ENCODE measurements at places on chromosomes 4 and X. TPM values are rescaled to one million over a fixed set of nuclear protein-coding genes. Genes with fewer than 3 reads are reported as not detected.

AFF2 gene
- total RNA-seq, result 0.13 TPM

AGTR2 gene
- total RNA-seq, result not detected

CXCL8 gene
- total RNA-seq, result 12.5 TPM

C4orf54 gene
- total RNA-seq, result not detected

HSD17B13 gene
- total RNA-seq, result 0.30 TPM

BEX1 gene
- not detected for total RNA-seq

SHISA3 gene
- 0.58 TPM for total RNA-seq

ZNF630 gene
- total RNA-seq, result 1.2 TPM

STOX2 gene
- not detected for total RNA-seq

BEND4 gene
- 0.10 TPM for total RNA-seq

ATOH1 gene
- total RNA-seq, result not detected

TMPRSS11A gene
- not detected for total RNA-seq

CFAP47 gene
- not detected for total RNA-seq

AFP gene
- total RNA-seq, result not detected

PRDX4 gene
- 34.8 TPM for total RNA-seq

- H3K36me3 ChIP-seq, result no peaks in the 10 kb centered on the region
- no peak for DNase-seq
- peaks cover 67% of the 10 kb centered on the region for H3K4me1 ChIP-seq
- no peak overlapping the region for H3K4me3 ChIP-seq
Observed at GRCh38 chr4:184310881-184311709, 93.4 kb upstream of the ENPP6 start.

GRCh38 chr4:100289530-100289888 lies 99.2 kb upstream of the DDIT4L start:
- no peak overlapping the region for H3K4me3 ChIP-seq
- no peak for DNase-seq
- H3K27ac ChIP-seq, result no peak overlapping the region
- H3K27me3 ChIP-seq, result peaks cover 8% of the 10 kb centered on the region

DNA sequence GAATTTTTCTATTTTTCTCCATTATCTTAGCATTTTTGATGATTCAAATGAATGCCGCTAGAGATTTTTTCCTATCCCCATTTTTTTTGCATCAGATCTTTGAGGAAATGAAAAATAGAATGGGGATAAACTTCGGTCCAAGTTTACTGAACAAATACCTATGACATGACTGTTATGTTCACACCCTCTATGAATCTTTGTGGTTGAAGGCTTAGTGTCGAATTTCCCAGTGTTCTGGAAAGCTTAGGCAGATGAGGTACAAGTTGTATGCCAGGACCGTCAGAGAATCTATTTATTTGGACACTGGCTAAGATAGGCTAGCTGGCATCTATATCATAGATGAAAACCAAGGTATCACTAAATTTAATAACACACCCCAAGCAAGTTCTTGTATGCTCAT lies 123.4 kb downstream of the SPCS3 start:
- no peak overlapping the region for H3K27ac ChIP-seq
- no peak overlapping the region for H3K4me3 ChIP-seq
- no peaks in the 10 kb centered on the region for H3K4me1 ChIP-seq
- no peaks in the 10 kb centered on the region for H3K36me3 ChIP-seq
- DNase-seq, result no peak

DNA sequence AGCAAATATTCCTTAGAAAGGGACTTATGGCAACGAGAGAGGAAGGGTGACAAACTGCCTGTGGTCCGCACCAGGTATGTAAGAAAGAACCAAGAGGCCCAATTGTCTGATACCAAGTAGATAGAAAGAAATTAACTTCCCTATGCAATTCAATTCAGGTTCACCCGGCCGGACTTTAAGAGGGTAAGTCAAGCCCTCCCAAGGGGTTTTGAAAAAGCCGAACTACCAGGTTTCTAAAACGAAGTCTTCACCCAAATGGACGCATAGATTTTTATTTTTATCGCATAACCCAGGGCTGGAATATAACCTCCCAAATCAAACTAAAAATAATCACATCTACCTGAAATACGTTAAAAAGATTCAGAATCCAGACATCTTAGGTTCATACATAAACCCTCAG lies 1.6 kb upstream of the MAB21L2 start:
- DNase-seq, result no peak
- peaks cover 42% of the 10 kb centered on the region for H3K36me3 ChIP-seq
- no peak overlapping the region for H3K27ac ChIP-seq
- H3K4me3 ChIP-seq, result no peak overlapping the region

DNA sequence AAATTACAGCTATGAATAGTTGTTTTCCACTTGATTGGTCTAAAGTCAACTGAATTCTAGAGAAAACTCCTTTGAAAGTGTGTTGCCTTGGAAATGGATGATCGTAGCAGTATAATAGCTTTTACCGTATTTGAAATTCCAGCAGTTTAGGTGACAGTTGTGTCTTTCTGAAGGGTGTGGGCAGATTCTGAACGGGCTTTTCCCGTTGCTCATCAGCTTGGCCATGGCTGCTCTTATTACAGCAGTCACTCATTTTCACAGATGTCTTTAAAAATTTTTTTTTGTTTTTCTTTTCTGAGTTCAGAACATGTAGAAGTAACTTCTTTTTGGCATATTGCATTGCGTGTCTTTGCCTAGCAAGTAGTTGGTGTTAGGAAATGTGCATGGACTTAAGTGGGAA lies 69.6 kb upstream of the SLC4A4 start:
- H3K4me1 ChIP-seq, result no peaks in the 10 kb centered on the region
- no peak overlapping the region for H3K27ac ChIP-seq
- peaks cover 6% of the 10 kb centered on the region for H3K27me3 ChIP-seq
- H3K36me3 ChIP-seq, result no peaks in the 10 kb centered on the region

GRCh38 chr4:68288393-68288740 lies 42.9 kb upstream of the TMPRSS11B start:
- no peaks in the 10 kb centered on the region for H3K4me1 ChIP-seq
- H3K4me3 ChIP-seq, result no peak overlapping the region

DNA sequence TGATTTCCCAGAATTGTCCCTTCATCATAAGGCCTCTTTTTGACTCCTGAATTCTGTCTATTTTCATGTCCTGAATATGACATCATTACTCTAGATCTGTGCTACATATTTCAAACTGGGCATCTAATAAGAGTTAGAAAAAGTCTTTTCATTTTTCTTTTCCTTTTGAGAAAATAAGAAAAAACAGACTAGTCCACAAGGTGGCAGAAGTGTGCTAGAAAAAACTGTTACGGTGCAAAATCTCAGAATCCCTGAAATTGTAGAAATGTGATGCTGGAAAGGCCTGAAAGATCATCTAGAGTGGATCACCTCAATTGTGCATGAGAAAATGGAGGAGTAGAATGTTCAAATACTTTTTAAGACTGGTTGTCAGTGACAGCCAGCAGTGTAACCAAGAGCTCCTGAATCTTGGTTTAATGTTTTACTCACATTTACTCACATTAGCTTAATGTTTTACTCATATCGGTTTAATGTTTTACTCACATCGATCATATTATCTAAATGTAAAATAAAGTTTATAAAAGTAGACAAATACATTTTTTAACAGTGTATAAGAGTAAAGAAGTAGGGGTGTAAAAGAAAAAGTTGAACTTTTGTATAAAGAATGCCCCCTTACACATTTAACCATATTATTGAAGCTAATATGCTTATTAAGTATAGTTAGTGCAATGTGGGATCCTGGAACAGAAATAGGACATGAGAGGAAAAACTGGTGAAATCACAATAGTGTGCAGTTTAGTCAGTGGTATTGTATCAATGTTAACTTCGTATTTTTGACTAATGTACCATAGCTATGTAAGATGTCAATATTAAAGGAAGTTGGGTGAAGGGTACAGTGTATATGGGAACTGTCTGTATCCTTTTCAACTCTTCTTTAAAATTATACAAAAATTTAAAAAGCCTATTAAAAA lies 15.2 kb downstream of the ASB11 start:
- H3K4me1 ChIP-seq, result peaks cover 21% of the 10 kb centered on the region
- DNase-seq, result no peak
- H3K27ac ChIP-seq, result no peak overlapping the region
- H3K36me3 ChIP-seq, result no peaks in the 10 kb centered on the region

DNA sequence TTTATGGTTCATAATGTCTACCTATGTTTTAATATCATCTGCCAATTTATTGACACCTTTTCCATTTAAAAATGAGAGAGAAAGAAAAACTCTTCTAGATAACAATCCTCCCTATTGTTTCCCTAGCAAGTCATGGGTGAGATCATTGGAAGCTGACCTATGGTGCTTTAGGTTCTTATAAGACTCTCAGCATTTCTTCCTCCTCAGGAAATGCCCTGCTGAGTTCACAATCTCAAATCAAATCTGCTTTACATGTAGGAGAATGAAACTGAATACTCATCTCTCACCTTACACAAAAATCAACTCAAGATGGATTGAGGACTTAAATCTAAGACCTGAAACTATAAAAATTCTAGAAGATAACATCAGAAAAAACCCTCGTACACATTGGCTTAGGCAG lies 267.4 kb downstream of the RAPGEF2 start:
- no peaks in the 10 kb centered on the region for H3K36me3 ChIP-seq
- H3K4me3 ChIP-seq, result no peak overlapping the region
- no peak overlapping the region for H3K27ac ChIP-seq
- H3K4me1 ChIP-seq, result peaks cover 5% of the 10 kb centered on the region

DNA sequence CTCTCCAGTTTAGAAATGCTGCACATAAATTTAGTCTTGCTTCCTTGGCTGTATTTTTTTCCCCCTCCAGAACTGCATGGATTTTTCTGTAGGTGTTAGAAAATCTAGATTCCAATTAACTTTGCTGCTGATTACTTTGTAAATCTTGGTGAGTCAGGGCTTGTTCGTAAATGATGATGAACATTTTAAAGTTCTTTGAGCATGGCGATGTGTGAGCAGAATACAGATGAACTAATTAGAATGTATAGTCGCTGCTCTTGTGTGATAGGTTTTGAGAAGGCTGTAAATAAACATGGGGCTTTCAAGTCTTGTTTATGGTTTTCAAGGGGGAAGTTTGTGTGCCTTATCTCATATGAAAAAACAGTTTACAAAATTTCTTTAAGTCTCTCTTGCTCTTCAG lies 23.3 kb downstream of the LIMCH1 start:
- no peaks in the 10 kb centered on the region for H3K36me3 ChIP-seq
- peaks cover 4% of the 10 kb centered on the region for H3K27me3 ChIP-seq
- no peak for DNase-seq

- no peaks in the 10 kb centered on the region for H3K36me3 ChIP-seq
- H3K27ac ChIP-seq, result no peak overlapping the region
- no peak overlapping the region for H3K4me3 ChIP-seq
- peaks cover 1% of the 10 kb centered on the region for H3K27me3 ChIP-seq
- DNase-seq, result no peak
Observed at GRCh38 chrX:47797084-47797483, 39.6 kb upstream of the ZNF81 start.

DNA sequence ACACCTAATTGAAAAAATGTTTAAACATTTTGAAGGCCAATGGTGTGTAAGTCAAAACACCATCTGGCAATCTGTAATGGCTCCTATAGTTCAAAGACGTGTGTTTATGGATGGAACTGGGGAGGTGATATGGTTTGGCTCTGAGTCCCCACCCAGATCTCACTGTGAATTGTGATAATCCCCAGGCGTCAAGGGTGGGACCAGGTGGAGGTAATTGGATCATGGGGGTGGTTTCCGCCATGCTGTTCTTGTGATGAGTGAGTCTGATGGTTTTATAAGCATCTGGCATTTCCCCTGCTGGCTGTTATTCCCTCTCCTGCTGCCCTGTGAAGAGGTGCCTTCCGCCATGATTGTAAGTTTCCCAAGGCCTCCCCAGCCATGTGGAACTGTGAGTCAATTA lies 52.2 kb downstream of the ADRA2C start:
- H3K4me3 ChIP-seq, result no peak overlapping the region
- no peak overlapping the region for H3K27ac ChIP-seq
- no peaks in the 10 kb centered on the region for H3K4me1 ChIP-seq
- H3K27me3 ChIP-seq, result no peaks in the 10 kb centered on the region
- DNase-seq, result no peak

- no peak overlapping the region for H3K27ac ChIP-seq
- no peak overlapping the region for H3K4me3 ChIP-seq
- no peaks in the 10 kb centered on the region for H3K4me1 ChIP-seq
- H3K36me3 ChIP-seq, result no peaks in the 10 kb centered on the region
- H3K27me3 ChIP-seq, result no peaks in the 10 kb centered on the region
- no peak for DNase-seq
Observed at GRCh38 chrX:8025705-8026104, 98.5 kb upstream of the PNPLA4 start.

- no peak for DNase-seq
- H3K36me3 ChIP-seq, result no peaks in the 10 kb centered on the region
- H3K4me3 ChIP-seq, result no peak overlapping the region
- H3K4me1 ChIP-seq, result no peaks in the 10 kb centered on the region
- no peaks in the 10 kb centered on the region for H3K27me3 ChIP-seq
Observed at GRCh38 chr4:16785793-16786527, 112.5 kb downstream of the LDB2 start.

GRCh38 chr4:81965911-81966310 lies 407.9 kb downstream of the HNRNPD start:
- H3K4me1 ChIP-seq, result no peaks in the 10 kb centered on the region
- no peak for DNase-seq
- H3K36me3 ChIP-seq, result no peaks in the 10 kb centered on the region
- H3K27ac ChIP-seq, result no peak overlapping the region
- H3K27me3 ChIP-seq, result no peaks in the 10 kb centered on the region

- no peak overlapping the region for H3K27ac ChIP-seq
- no peak for DNase-seq
- no peaks in the 10 kb centered on the region for H3K27me3 ChIP-seq
Observed at GRCh38 chr4:118776157-118776954, 59.6 kb downstream of the SEC24D start.

GRCh38 chr4:152887981-152888380 lies 48.1 kb upstream of the FHDC1 start:
- H3K4me3 ChIP-seq, result no peak overlapping the region
- H3K27me3 ChIP-seq, result no peaks in the 10 kb centered on the region
- no peaks in the 10 kb centered on the region for H3K4me1 ChIP-seq
- no peak for DNase-seq
- H3K36me3 ChIP-seq, result peaks cover 9% of the 10 kb centered on the region

GRCh38 chrX:123738378-123738940 lies 5.6 kb upstream of the THOC2 start:
- peaks cover 2% of the 10 kb centered on the region for H3K27me3 ChIP-seq
- no peak overlapping the region for H3K4me3 ChIP-seq
- DNase-seq, result no peak
- peaks cover 2% of the 10 kb centered on the region for H3K4me1 ChIP-seq

GRCh38 chr4:121829511-121829910 lies 5.8 kb upstream of the CCNA2 start:
- no peak overlapping the region for H3K27ac ChIP-seq
- DNase-seq, result no peak
- H3K4me1 ChIP-seq, result peaks cover 4% of the 10 kb centered on the region
- H3K4me3 ChIP-seq, result no peak overlapping the region
- peaks cover 5% of the 10 kb centered on the region for H3K36me3 ChIP-seq
- no peaks in the 10 kb centered on the region for H3K27me3 ChIP-seq

DNA sequence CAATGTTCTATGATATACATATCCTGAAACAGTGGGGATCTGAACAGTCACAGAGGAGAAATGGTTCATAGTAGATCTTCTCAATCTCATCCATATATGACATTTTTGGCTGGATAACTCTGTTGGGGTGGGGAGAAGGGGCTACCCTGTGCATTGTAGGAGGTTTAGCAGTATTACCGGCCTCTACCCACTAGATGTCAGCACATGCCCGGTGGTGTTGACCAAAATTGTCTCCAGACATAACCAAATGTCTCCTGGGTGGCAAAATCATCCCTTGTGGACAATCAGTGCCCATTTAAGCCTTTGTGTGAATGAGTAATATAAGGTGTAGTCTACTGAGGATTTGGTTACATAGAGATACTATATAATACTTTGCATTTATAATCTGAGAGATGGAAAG lies 89.9 kb downstream of the PLS3 start:
- H3K4me3 ChIP-seq, result no peak overlapping the region
- H3K27ac ChIP-seq, result no peak overlapping the region
- no peaks in the 10 kb centered on the region for H3K27me3 ChIP-seq
- H3K36me3 ChIP-seq, result no peaks in the 10 kb centered on the region
- DNase-seq, result no peak

- H3K4me1 ChIP-seq, result no peaks in the 10 kb centered on the region
- H3K27me3 ChIP-seq, result peaks cover 5% of the 10 kb centered on the region
- no peak overlapping the region for H3K27ac ChIP-seq
Observed at GRCh38 chrX:8851231-8851886, 50.2 kb upstream of the FAM9A start.

All from activated CD4-positive, alpha-beta memory T cell treated with anti-CD3 and anti-CD28 coated beads, Interleukin-2, amount 10 ng/mL, durations not matched to agents 7 days and 5 days (primary cell).